ENCODE measurements at places on chromosomes 2 and 18. TPM values are rescaled to one million over a fixed set of nuclear protein-coding genes. Genes with fewer than 3 reads are reported as not detected.

RMC1 gene
- 29.0 TPM for total RNA-seq

TRIM43 gene
- not detected for total RNA-seq

GRCh38 chr2:210730672-210731071, 174.3 kb downstream of the CPS1 start:
- no peak for DNase-seq

GRCh38 chr2:68799140-68800026, 64.8 kb downstream of the ARHGAP25 start:
- DNase-seq = no peak

GRCh38 chr2:26772064-26773001, 8.2 kb downstream of the SLC35F6 start:
- DNase-seq = peak; percentile 95
